ENCODE measurements at places on chromosomes 5 and 9.

DNA sequence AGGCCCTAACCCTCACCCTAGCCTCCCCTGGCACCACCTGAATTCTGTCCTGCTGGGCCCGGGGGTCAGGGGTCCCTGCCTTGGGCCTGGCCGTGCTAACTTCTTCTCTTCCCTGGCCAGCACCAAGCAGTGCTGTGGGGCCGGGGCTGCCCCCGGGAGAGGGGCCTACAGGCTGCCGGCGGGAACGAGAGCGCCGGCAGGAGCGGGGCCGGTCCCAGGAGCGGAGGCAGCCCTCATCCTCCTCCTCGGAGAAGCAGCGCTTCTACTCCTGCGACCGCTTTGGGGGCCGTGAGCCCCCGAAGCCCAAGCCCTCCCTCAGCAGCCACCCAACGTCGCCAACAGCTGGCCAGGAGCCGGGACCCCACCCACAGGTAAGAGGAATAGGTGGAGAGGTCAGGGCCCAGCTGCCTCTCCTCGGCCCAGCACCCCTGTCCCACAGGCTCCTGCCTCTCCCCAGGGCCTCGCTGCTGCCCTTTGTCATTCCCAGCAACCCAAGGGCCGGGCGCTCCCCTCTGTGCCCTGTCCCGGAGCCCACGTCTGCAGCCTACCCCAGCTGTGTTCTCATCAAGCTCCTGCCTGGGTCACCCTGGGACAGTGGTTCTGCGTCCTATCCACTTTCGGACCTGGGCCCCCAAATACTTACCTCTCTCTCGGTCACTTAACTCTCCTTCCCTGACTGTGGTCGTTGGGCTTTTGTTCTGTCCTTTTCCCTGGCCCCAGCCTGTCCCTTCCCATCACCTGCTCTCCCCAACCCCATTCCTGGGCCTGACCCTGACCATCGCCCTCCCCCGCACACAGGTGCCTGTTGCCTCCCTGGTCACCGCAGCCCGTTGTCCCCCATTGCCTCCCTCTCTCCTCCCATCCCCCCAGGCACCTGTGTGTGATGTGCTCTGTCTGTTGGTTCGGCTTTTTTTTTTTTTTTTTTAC lies 243.2 kb downstream of the CACNA1B start:
- no peak for DNase-seq

GRCh38 chr5:141514330-141515133 lies 25.7 kb downstream of the PCDHGC5 start:
- DNase-seq, result peak; percentile 88

- DNase-seq, result peak; percentile 85
These were observed 135.4 kb upstream of the TAS2R1 start for GRCh38 chr5:9765419-9766140.

- DNase-seq, result no peak
These were observed 66.6 kb downstream of the ANKHD1 start for GRCh38 chr5:140468188-140468587.

GRCh38 chr5:403995-404394 lies 39.0 kb upstream of the EXOC3 start:
- DNase-seq, result no peak

DNA sequence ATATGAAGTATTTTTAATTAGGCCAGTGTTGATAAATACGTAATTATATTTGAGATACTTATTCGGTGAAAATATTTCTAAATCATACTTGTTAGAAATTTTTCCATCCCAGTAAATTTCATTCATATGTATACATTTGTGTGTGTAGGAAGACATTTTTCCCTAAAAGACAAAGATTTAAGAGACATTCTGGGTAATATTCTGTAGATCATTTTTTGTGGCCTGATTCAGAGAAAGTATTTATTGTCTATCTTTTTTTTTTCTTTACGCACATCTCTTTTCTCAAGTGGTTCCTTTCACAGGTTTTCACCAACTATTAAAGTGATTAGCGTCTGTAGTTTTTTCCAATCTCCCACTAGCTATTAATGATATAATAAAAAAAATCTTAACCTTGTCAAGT lies 224.1 kb downstream of the MEF2C start:
- DNase-seq, result no peak

GRCh38 chr9:126411225-126411947 lies 84.8 kb downstream of the MVB12B start:
- DNase-seq, result peak; percentile 55

- peak; percentile 6 for DNase-seq
These were observed 120.2 kb upstream of the GRHPR start for GRCh38 chr9:37302277-37302676.

DNA sequence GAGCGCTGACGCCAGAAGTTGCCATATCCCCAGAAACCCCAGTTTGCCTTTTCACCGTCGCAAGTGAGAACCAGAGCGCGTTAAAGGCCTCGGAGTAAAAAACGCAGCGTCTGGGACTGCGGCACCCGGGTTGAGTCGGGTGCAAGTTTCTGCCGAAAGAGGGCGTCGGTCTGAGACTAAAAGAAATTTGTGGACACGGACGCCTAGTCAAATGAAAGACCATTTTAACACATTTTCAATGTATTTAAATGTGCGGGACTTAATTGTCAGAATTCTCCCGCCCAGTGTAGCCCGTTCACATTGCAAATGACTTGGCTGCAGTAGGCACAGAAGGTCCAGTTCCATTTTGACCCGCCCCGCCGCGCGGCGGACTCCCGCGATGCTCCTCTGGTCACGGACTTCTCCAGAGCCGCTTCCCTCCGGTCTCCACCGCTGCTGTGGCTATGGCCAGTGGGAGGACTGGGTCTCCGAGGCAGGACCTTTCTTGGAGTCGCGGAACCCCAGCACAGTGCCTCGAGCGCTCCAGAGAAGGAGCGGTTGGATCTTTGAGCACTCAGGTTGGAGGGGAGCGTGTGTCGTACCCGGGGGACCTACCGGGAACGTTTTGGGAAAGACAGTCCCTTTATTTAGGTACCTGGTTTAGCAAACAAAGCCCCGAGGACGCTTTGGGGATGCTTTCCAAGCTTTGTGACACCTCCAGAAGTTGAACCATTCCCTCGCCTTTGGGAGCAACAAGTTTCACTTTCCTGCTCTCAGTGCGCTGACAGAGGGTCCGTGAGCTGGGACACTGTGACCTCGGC lies 1.2 kb upstream of the NPR3 start:
- peak; percentile 81 for DNase-seq

DNA sequence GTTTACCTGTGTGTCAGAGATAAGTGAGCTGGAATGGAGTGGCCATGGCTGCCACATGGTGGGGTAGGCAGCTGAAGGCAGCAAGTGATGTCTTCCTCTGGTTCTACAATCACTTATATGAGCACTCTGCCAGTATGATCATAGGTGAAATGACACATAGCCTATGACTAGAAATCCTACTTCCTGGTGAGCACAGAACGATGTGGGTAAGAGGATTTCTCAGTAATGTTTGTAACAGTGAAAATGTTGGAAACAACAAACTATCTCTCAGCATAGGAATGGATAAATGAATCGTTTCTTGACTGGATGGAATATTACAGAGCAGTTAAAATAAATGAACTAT lies 187.0 kb upstream of the S1PR3 start:
- no peak for DNase-seq

- peak; percentile 94 for DNase-seq
These were observed at the start of gene ZNF879 for GRCh38 chr5:179023528-179024189. TSS of gene ZNF879 (plus strand) at chr5:179023804. CDS start at chr5:179025005, 1,201 bp downstream.

DNA sequence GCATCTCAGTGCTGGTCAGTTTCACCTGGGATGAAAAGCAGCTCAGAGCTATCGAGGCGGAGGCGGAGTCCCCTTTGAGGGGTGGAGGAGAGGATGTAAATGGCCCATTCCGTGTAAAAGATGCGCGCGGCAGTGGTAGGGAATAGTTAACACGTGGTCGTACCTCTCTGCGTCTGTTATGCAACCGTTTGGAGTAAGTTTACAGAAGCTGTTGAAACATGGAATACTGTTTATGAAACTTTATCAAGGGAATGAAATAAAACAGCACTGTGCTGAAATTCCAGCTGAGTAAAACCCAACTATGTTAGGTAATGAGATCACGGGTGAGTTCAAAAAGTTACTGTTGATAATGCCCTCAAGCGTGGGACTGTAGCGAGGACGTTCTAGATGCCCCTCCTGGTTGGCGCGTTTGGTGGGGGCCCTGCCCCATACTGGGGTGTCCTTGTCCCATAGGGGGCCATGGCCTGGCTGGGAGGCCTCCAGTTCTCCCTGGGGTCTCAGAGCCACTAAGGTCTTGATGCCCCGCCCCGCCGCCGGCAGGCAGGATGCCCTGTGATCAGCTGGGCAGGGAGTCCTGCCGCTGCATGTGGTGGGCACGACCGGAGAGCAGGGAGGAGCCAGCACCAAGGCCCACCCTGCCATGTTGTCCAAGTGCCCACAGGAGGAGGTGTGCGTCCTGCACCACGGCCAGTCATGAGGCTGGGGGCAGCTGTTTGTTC lies 90.9 kb downstream of the COL5A1 start:
- DNase-seq, result peak; percentile 43

DNA sequence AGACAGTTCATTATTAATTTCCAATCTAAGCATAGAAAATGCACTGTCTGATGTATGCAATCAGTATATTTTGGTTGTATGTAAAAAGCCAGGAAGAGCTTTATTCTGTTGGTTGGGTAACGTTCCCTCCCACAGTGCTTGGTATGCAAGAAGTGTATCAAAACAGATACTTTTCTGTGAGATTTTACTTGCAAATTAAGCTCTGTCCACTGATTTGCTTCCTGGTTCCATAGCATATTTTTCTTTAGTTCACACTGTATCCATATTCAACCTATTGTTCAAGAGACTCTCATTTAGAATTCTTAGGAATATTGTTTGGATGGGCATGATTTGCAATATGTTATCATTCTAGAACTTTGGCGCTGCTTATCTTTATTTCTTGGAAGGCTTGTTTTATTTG lies 47.4 kb downstream of the RNF180 start:
- DNase-seq, result no peak

DNA sequence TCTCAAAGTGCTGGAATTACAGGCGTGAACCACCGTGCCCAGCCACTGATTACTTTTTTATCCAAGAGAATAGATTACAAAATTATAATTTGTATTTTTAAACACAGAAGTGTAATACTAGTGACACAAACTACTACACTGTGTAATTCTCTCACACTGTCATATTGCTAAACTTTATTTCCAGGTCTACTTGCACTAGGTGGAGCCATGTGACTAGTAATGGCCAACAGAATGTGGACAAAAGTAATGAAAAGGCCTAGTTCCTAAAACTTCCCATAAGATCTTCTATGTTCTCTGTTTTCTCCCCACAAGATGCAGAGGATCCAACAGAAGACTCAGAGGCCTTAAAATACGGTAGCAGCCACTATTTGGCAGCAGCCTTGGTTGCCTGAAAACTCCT lies 27.3 kb downstream of the NADK2 start:
- no peak for DNase-seq

DNA sequence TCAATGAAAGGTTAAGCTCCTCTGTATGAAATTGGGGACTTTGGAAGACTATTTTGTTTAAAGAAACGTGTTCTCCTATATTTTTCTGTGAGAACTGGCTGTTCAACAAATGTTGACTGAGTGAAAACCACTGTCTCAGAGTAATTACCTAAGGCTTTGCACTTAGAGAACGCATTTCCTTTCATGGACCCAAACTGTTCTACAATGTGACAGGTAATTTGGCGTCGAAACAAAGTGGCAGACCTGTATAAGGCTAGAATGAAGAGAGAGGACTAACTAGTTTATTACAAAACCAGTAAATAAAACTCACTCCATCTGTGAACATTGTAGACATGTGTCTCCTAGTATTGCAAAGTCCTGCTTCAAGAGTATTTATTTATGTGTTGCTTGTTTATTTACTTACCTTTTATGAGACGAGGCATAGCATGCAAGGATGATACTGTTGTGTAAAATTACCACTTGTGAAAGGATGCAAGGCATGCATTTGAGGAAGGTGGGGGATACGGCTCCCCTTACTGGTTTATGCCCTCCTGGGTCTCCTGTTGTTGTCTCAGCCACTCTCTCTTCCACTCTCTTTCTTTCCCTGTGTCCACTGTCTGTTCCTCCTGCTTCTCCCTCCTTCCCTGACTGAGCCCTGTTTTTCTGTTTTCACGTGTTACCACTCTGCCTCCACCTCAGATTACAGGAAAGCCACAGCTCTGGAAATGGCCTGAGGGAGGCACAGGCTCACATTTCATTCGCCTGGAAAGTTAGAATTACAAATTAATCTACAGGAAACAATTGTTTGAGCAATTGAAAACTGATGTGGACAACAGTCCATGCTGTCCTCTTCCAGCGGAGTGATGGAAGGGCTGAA lies 444.0 kb upstream of the ZNF608 start:
- no peak for DNase-seq

DNA sequence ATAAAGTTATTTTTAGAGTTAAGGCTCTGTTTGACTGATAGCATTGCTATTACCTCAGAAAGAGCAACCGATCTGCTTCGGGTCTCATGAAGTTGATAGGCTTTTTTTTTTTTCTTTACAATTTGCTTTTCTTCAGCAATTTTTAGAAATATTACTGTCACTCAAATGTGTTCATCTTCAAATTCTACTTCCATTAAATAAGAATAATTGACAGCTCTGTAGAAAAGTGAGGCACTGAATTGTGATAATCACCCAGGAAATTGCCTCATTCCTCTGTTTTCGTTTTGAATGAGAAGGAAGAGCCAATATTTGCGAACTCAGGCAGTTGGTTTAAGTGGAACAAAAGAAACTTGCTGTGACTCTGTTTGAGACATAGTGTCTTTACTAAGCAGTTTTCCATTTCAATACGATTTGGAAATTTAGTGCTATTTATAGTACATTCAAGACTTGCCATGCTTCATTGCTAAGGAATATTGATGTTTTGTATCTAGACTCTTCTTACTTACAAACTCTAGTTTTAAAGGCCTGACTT lies 700.5 kb upstream of the CDH10 start:
- no peak for DNase-seq

DNA sequence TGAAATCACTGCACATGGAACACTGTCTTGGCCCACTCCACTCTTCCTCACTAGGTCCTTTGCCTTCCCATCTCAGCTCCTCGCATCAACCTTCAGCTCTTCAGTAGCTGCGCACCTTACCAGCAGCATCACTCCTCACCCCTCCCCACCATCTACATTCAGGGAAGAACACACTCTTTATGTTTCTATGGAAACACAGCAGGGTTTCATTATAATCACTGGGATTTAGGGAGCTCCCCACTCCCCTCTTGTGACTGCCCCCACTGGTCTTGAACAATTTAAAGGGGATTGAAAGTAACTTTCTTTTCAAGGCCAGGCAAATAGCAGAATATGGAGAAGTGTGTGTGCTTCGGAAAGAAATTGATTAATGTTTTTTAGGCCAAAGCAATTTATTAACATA lies 111.2 kb downstream of the INSYN2B start:
- DNase-seq, result no peak

- DNase-seq, result no peak
These were observed 50.3 kb downstream of the GNAQ start for GRCh38 chr9:77981332-77981731.

DNA sequence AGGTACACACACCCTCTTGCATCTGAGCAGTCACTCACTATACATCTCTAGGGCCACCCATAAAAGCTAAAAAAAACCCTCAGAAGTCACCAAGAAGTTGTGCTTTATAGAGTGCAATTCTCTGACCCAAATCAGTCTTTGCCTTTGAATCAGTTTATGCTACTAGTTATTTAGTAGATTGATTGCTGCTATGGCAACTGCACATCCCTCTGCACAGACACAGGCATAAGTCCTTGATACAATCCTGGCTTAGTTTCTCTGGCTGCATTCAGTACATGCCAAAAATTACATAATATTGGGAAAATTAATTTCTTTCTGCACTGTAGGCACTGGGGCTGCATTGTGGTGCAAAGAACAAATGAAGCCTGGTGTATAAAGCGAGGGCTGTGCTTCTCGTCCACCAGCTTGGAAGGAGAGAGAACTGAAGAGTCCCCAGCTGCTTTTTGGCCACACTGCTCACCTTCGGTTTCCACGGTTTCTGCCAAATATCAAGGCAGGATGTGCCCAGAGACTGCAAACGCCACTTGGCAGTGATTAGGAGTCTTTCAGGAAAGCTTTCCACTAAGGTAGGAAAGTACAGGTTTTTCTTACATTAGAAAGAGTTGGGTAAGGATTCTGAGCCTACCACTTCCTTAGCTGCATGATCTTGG lies 258.4 kb downstream of the ELAVL2 start:
- no peak for DNase-seq

Measured in AG10803 (cell line).